ENCODE measurements at places on chromosomes 2 and 18.

- DNase-seq, result no peak
Measured at GRCh38 chr2:111111101-111111755, 9.5 kb upstream of the BCL2L11 start.

GRCh38 chr2:231680285-231680991 lies 27.9 kb upstream of the PTMA start:
- DNase-seq, result no peak

GRCh38 chr2:158493458-158493857 lies 36.7 kb downstream of the PKP4 start:
- DNase-seq, result no peak

DNA sequence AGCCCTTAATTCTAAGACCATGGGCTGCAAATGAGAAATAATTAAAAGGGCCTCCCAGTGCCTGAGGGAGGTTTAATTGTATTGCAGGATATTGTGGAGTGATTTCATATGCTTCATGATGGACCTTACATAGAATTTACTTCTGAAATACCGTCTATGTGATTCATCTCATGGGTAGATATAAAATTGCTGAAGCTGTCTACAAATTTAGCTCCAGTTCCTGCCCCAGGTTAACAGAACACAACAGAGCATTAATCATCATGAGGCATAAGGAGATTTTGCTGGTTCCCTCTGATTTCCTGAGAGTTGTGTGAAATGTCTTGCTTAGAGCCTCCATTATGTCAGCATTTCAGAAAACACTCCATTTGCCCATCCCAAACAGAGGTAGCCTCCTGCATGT lies 770 bp downstream of the UPP2 start:
- no peak for DNase-seq

DNA sequence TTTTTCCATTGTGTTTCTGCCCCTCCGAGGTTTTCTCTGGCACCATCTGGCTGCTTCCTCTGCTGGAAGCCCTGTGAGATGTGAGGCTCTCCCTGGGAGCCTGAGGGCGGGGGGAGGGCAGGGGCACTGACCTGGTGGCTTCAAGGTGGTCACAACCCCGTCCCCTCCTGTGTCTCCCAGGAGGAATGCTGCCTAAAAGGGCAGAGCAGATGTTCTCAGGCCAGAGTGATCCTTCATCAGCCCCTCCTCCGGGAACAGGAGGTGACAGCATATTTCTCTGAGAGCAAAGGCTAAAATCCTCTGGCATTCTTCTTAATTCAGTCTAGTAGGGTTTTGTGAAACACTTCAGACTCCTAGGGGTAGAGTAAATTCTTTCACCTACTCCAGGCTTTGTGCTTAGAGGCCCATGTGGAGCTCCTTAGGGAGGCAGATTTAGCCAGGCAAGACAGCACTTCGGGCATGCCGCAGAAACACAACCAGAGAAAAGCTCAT lies 18.3 kb upstream of the GREB1 start:
- no peak for DNase-seq

GRCh38 chr2:12980817-12981216 lies 264.1 kb downstream of the TRIB2 start:
- DNase-seq, result no peak

DNA sequence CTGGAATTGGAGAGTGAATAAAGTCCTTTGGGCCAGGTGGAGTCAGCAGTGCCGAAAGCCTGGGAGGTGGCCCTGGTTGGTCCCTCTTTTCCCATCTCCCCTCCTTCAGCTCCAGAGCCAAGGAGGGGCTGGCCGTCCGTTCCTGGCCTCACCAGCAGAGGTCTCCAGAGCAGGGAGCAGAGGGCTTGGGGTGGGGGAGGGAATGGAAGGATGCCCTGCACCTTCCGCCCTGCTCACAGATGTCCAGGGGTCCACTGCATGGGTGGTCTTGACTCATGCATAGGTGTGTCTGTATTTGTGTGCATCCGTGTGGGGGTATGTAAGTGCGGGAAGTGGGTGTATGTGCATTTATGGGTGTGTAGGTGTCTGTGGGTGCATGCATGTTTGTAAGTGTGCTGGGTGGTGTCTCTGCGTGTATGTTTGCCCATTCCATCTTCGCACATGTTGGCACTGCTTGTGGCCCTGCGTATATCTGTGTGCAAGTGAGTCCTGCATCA lies 201.8 kb downstream of the ZFP36L2 start:
- DNase-seq, result peak; percentile 19

GRCh38 chr2:178522950-178523595 lies 42.8 kb downstream of the PLEKHA3 start:
- DNase-seq, result peak; percentile 91

GRCh38 chr2:223093436-223094241 lies 41.6 kb downstream of the KCNE4 start:
- DNase-seq, result no peak

DNA sequence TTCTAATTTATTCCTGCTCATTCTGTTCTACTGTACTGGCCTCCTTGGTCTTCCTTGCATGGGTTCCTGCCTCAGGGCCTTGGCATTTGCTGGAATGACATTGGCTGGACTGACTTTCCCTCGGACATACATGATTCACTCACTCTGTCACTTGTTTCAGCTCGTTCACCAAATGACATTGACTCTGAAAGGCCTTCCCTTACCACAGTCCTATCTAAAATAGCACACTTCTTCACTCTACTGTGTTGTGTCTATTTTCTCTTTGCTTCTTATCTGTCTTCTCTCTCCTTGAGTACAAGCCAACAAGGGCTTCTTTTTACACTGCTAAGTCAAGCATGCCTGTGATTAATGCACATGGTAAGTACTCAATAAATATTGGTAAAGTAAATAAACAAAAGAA lies 65.6 kb downstream of the SCG2 start:
- DNase-seq, result no peak

DNA sequence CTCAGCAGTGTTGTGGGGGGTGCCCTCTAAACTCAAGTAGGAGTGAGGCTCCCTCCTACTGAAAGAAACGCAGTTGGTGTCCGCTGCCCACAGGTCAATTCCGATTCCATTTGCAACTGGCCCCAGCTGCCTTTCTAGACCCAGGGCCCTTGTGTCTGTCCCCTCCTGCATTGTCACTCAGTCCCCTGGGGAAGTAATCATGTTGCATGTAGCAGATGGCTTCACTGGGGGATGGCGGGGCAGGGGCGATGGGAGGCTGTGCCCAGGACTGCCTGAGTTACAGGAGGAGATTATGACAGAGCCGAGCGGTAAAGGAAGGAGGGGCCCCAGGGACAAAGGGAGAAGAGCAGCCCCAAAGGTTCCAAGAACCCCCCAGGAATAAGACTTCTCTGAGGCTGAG lies 62.5 kb upstream of the SH3RF3 start:
- DNase-seq, result no peak

DNA sequence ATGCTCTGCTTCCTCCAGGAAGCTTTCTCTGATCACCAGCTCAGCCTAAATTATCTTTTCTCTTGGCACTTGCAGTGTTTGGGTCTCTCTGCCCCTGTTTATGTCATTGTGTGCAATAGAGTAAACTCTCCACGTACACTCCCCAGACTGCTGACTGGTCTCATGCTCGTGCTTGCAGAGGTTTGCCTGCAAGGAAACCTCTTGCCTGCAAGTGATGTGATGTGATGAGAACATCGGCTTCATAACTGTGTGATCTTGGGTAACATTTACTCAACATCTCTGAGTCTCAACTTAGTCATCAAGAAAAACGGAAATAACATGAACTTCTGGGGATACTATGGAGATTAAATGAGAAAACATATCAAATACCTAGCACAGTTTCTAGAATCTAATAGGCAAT lies 92.3 kb downstream of the BIN1 start:
- peak; percentile 7 for DNase-seq

DNA sequence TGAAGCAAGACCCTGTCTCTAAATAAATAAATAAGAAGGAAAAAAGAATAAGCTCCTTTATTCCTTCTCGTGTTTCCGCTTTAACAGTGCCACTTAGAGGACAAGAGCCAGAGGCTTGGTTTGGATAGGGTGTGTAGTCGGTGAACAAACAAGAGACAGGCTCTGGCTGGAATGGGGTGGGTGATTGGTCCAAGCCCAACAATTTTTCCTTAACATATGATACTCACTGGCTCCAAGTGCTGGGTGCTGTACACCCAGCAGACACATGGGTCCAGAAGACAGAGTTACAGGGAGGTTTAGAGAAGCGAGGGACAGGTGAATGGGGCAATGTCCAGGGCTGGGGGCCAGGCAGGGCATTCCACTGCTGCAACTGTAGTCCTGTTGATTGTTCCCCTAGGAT lies 77.8 kb downstream of the NCAPH start:
- no peak for DNase-seq

DNA sequence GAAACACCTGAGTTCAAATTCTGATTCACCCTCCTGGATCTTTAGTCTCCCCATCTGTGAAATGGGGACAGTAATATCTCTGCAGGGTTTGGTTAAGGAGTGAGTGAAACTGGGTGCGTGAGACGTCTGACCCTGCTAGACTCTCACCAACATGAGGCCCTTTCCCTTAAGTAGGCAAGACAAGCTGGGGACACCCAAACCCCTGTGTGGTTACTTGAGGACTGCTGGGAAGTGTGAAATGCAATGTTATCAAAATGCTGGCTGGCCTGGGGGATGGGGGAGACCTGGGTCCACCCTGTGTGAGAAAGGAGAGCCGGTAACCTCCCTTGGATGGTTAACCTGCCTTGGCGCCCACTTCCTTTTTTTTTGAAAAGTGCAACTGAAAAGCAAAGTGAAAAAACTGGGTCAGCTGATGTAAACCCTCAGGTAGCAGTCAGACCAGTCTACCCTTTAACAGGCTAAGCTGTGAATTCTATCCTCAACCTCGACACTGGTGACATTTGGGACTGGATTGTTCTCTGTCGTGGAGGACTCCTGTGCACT lies 82.3 kb downstream of the INPP5D start:
- peak; percentile 24 for DNase-seq

DNA sequence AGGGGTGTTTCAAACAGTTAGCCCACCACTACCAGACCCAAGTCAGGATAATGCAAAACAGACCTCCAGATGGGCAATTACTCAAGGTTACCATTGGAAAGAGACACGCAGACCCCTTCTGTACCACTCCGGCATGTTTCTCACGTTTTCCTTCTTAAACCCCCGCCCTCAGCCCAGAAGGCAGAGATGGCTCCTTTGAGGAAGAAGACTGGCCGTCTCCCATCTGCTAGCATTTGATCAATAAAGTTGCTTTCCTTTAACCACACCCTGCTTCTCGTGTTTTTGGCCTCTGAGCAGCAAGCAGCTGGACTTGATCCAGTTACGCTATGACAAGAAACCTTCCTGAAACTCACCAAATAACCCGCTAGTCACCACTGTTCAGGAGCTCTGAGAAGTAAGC lies 1012.4 kb upstream of the GYPC start:
- DNase-seq, result no peak

DNA sequence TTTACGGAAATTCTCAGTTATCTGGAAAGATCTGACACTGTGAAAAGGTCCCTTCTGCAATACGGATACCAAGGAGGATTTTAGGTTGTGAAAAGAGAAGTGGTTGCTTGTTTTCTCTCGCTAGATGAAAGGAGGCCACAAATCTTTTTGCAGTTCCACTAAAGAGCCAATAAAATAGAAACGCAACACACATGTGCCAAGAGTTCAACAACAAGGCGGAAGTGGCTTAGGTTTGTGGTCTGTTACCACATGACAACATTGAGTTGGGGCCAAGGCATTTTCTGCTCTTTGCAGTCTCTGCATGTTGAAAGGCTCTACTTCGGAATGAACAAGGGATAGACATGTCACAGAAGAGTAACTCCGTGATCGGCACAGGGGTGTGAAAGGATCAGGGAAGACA lies 115.7 kb upstream of the OSR1 start:
- peak; percentile 72 for DNase-seq

DNA sequence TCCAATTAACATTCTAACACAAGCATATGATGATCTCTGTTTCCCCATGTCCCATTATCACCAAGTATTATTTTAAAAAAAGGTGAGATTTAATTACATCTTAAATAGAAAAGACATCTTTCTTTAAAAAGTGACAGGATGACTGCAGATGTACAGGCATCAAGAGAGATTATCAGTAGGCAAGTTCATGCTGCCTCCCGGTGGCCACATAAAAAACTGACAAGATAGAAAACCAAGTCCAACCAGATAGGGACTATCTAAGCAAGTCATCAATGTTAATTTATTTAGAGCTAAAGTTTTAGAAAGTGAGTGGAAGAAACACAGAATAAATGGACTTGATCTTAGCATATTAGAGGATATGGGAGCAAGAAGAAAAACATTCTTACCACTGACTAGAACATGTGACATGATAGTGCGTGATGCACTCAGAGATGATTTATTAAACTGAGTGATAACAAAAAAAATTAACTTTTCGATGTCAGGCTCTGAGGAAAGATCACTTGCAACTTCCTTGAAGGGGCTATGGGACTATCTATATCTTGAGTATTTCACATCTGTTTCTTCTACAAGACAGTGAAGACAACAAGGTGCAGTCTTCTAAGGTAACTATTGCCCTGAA lies 5.4 kb upstream of the TDRD15 start:
- DNase-seq, result peak; percentile 21

DNA sequence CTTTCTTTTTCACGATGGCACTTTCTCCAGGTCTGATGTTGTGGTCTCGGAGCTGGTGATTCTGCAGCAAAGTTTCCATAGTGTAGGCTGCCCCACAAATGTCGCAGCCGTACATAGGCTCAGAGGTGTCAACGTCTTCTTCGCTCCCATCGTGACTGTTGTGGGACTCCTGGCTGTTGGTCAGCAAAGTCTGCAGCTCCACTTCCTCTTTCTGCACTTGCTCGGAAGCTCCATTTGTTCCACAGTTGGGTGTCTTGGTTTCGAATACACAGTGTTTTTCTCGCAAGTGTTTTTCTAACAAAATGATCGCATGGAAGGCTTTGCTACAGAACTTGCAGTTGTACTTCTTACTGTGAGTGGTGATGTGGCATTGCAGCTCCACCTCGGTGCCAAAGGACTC lies 126.8 kb downstream of the ZNF521 start:
- no peak for DNase-seq

DNA sequence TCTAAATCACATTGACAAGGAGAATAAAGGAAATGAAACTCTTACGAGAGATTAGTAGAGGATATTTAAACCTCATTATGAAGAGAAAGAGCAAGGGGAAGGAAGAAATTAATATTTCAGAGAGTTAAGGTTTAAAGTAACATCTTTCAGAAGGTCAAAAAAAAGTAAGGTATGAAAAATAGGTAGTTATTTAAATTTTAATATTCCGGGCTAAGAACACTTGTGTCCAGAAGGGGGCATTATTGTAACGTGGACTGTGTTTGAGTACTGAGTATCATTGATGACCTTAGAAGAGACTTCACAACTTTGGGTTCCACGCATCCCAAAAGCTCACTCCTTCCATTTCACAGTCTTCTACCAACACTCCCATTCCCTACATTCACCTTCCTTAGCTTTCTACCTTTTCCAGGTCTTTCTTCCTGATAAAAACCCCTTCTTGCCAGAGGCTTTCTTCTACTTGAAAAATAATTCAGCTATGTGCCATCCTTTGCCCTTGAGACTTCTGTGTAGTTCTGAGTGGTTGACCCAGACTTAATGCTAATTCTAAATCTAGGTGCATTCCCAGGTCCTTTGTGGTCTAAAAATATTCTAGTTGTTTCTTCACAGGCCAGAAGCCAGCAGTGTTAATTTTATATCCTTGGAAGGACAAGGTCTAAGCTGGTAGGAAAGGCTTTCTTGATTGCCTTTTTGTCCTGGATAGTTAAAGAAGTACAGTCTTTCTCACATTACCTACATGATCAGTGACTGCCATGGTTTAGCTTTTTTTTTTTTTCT lies 16.5 kb downstream of the DYNC1I2 start:
- DNase-seq, result peak; percentile 19
